Right cardiac atrium (tissue), 5 donors: ENCODE measurements at places on chromosomes 4 and X. TPM values are rescaled to one million over a fixed set of nuclear protein-coding genes. Genes with fewer than 3 reads are reported as not detected.

The AMTN gene
- not detected for total RNA-seq

The TMPRSS11E gene
- not detected for total RNA-seq

The AKAP4 gene
- not detected for total RNA-seq

The CDS1 gene
- 0.14 TPM for total RNA-seq

The GSX2 gene
- total RNA-seq = not detected

The CNOT6L gene
- total RNA-seq = 27.1 TPM

The CDX4 gene
- not detected for total RNA-seq

GRCh38 chr4:102809190-102809589, 18.2 kb downstream of the UBE2D3 start:
- DNase-seq = no peak

DNA sequence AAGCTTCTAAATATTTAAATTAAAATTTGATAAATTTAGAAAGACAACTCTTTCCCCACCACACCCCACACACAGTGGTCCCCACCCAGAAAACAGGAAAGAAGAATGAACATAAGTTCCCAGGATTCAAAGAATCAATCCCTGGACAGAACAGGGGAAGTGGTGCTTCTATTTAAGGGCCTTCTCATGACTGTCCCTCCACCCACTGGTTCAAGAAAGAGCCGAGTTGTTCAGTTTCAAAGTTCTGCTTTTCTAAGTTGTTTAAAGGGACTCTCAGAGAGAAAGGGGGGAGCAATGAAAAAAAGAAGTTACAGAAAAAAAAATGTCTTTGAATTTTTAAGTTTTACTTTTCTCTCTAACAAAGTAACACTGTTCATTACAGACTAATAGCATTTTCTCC, 195.8 kb downstream of the PDGFC start:
- DNase-seq = no peak

- DNase-seq = no peak
These were observed 9.3 kb upstream of the EFHC2 start for GRCh38 chrX:44352758-44353157.

- no peak for DNase-seq
These were observed 34.4 kb upstream of the LRBA start for GRCh38 chr4:151049430-151049884.

GRCh38 chr4:60726779-60727178, 473.3 kb upstream of the ADGRL3 start:
- no peak for DNase-seq

- no peak for DNase-seq
These were observed 73.4 kb downstream of the MGST2 start for GRCh38 chr4:139738846-139739613.

- DNase-seq = no peak
These were observed 86.9 kb downstream of the MAB21L2 start for GRCh38 chr4:150668824-150669223.

DNA sequence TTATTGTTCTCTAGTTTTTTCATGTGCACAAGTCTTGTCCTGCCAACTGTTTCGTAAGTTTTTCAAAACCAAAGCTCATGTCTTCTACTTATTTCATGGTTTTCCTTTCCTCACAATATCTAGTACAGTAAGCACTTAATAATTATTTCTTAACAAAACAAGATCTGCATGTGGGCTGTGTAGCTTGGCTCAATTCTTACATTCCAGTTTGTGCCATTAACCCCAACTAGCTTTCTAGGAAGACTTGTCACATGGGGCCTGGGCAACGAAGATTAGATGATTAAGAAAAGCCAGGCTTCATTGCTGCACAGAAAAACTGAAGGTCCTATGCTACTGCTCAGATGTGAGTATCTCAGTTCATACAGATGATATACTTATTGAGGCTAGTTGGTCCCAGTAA, 155.3 kb upstream of the TEX13A start:
- no peak for DNase-seq

GRCh38 chrX:108722561-108722960, 13.8 kb downstream of the IRS4 start:
- DNase-seq = no peak

DNA sequence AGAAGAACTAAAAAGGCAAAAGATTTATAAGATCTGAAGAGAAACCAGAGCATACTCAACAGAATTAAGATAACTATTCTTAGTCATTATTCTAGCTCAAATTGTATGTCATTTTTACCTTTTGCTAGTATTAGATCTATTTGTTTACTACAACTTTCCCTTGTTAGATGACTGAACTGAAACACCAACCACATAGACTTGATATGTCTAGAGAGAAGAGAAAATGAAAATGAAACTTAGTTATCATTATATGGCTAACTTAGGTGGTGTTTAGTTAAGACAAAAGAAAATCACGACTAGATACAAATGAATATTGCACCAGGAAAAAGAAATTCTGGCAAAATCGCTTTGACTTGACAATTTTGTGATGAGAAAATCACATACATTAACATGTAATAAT, 690.8 kb downstream of the PCDH18 start:
- DNase-seq = no peak

- no peak for DNase-seq
These were observed 378.3 kb upstream of the PCDH10 start for GRCh38 chr4:132770776-132771175.

- no peak for DNase-seq
These were observed 12.1 kb downstream of the CXCL8 start for GRCh38 chr4:73752424-73752823.

DNA sequence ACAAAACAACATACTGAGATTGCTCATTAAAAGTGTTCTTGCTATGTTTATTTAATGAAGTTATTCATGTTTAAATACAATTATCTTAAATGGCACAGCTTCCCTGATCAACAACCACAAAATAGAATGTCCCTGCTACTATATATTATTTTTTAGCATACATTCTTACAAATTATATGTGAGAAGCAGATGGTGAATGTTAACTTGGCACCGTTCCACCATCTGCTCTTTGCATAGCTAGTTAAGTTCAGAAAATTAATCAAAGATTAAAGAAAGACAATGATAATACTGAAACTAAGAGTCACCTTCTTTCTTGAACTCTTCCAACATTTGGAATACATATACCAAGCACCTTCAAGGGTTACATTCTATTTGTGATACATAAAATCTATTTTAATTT, 94.2 kb downstream of the PPP3CA start:
- DNase-seq = no peak

- DNase-seq = no peak
These were observed 20.9 kb upstream of the S100G start for GRCh38 chrX:16628946-16629595.

GRCh38 chrX:148552775-148553174, 52.4 kb downstream of the AFF2 start:
- no peak for DNase-seq
